Right cardiac atrium (tissue), 5 donors: ENCODE measurements at places on chromosomes 2 and 18.

DNA sequence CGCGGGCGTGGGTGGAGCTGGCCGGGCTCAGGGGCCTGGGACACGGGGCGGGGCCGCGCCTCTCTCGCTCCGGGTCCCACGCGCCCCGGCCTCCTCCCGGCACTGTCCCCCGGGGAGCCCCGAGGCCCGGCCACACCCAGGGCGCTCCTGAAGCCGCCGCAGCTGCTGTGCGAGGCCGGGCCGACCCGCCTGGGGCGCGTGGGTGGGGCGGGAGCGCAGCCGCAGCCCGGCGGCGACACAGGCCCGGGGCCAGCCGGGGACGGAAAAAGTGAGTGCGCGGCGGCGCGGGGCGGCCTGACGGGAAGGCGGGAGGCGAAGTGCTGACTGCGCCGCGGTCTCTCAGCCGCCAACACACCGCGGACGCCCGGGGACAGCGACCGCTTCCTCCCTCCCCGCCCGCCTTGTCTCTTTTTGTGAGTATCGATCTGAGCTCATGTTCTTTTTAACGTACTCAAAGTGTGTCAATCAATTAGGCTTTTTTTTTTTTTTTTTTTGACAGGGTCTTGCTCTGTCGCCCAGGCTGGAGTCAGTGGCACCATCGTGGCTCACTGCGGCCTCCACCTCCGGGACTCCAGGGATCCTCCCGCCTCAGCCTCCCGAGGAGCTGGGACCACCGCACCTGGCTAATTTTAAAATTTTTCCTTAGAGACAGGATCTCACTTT lies 14.5 kb downstream of the PDCD1 start:
- DNase-seq: peak; percentile 93

GRCh38 chr18:12377556-12378197 lies 650 bp upstream of the AFG3L2 start:
- DNase-seq: no peak

GRCh38 chr2:101432411-101433181 lies 42.3 kb downstream of the RFX8 start:
- DNase-seq: peak; percentile 63

DNA sequence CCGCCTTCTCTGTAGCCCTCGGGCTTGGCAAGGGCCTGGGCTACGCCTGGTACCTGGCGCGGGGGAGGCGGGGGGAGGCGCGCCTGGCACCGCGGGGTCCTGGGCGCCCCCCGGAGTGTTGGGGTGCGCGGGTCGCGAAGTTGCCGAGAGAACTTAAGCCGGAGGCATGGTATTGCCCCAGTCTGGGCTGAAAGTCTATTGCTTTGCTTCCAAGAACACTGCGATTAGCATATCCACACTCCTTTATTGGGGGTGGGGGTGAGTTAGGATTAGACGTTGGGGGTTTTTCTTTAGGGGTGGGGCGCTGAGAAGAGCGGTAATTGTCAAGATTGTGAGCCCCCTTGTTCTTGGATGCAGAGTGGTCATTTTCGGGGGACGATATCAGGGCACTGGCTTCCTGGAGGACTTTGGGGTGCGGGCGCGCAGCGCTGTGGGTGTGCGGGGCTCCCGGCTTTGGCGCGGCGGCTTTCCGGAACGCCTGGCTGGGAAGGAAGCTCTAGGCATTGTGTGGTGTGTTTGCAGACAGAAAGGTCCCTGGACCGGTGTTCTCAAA lies 798 bp downstream of the TANC1 start:
- no peak for DNase-seq

GRCh38 chr2:171325886-171326585 lies 107.8 kb downstream of the METTL8 start:
- DNase-seq: no peak
